CD4-positive, alpha-beta T cell (primary cell): ENCODE measurements at places on chromosomes 16 and 17. TPM values are rescaled to one million over a fixed set of nuclear protein-coding genes. Genes with fewer than 3 reads are reported as not detected.

- no peaks in the 10 kb centered on the region for H3K27me3 ChIP-seq
- no peak overlapping the region for H3K4me3 ChIP-seq
- DNase-seq, result no peak
- H3K27ac ChIP-seq, result no peak overlapping the region
- H3K36me3 ChIP-seq, result no peaks in the 10 kb centered on the region
Measured at GRCh38 chr16:80751167-80751566, 53.2 kb downstream of the CDYL2 start.

GRCh38 chr17:33267271-33267790, 25.8 kb downstream of the ASIC2 start:
- no peaks in the 10 kb centered on the region for H3K4me1 ChIP-seq
- peaks cover 5% of the 10 kb centered on the region for H3K27me3 ChIP-seq
- H3K27ac ChIP-seq, result no peak overlapping the region
- DNase-seq, result no peak
- H3K36me3 ChIP-seq, result no peaks in the 10 kb centered on the region

CA4 gene
- not detected for total RNA-seq

GRCh38 chr17:76027159-76027839, at the start of gene EVPL:
TSS of gene EVPL (minus strand) at chr17:76027306. CDS start at chr17:76027198, 108 bp downstream.
- no peaks in the 10 kb centered on the region for H3K36me3 ChIP-seq
- H3K4me1 ChIP-seq, result peaks cover 25% of the 10 kb centered on the region
- DNase-seq, result no peak
- H3K27me3 ChIP-seq, result no peaks in the 10 kb centered on the region
- H3K4me3 ChIP-seq, result no peak within 1 kb of the TSS
- H3K27ac ChIP-seq, result no peak within 1 kb of the TSS

DNA sequence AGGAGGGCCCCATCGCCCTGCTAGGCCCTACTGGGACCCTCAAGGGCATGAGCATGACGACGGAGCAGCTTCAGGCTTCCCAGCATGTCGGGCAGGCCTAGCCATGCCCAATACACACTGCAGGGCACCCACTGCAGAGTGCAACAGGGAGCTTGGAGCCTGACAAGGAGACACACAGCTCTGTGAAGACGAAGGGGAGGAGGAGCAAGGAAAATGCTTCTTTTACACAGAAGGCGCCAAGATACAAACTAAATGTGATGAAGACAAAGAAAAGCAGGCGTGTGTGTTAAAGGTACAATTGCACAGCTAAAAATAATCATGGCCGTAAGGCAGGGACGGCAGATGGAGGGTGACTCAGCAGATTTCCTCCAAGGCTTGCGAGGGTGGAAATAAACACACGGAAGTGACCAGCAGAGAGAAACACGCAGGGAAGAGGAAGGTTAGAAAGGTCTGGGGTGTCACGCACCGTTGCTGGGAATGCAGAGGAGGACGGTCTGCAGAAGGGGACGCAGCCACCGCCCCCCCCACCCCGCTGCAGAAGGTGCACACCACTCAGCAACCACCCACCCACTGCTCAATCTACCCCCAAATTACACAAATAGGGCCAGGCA, 108.5 kb downstream of the ZNF778 start:
- H3K4me3 ChIP-seq, result no peak overlapping the region
- DNase-seq, result no peak
- H3K27ac ChIP-seq, result no peak overlapping the region
- peaks cover 83% of the 10 kb centered on the region for H3K4me1 ChIP-seq
- no peaks in the 10 kb centered on the region for H3K27me3 ChIP-seq
- peaks cover 14% of the 10 kb centered on the region for H3K36me3 ChIP-seq

G6PC1 gene
- total RNA-seq, result not detected

SGCA gene
- not detected for total RNA-seq

GRCh38 chr17:4235372-4236279, 28.2 kb downstream of the ANKFY1 start:
- peaks cover 51% of the 10 kb centered on the region for H3K36me3 ChIP-seq
- no peak for DNase-seq
- no peak overlapping the region for H3K27ac ChIP-seq
- no peak overlapping the region for H3K4me3 ChIP-seq

DNA sequence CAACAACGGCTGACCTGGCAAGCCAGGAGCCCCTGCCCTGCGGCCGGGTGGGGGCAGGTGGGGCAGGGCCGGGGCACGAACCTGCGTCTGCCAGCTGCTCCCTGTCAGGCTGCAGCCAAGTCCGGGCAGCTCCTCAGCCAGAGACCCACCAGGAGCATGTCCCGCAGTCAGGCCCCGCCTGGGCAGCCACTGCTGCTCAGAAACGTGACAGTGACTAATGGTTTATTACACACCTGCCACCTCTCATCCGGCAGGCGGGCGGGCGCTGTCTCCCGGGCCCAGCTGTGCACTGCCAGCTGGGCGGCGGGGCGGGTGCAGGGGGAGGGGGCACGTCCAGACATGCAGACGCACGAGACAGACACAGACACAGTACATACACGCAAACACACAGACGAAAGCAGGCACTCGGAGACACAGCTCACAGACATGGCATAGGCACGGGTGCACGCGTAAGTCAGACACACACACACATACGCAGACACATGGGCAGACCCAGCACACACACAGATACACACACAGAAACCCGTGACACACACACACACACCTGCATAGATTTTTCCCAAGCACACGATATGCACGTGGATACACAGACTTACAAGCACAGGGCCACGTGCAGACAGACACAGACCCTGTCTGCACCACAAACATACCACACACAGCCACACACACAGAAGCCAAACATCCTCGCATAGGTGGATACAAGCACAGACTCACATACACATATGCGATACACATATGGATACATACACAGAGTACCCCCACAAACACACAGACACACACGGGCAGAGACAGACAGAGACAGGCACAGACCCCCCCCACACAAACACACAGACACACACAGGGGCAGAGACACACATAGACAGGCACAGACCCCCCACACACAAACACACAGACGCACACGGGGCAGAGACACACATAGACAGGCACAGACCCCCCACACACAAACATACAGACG, 248.3 kb upstream of the CIBAR2 start:
- no peak overlapping the region for H3K4me3 ChIP-seq
- no peak for DNase-seq
- no peaks in the 10 kb centered on the region for H3K36me3 ChIP-seq
- H3K4me1 ChIP-seq, result no peaks in the 10 kb centered on the region
- no peak overlapping the region for H3K27ac ChIP-seq

DNA sequence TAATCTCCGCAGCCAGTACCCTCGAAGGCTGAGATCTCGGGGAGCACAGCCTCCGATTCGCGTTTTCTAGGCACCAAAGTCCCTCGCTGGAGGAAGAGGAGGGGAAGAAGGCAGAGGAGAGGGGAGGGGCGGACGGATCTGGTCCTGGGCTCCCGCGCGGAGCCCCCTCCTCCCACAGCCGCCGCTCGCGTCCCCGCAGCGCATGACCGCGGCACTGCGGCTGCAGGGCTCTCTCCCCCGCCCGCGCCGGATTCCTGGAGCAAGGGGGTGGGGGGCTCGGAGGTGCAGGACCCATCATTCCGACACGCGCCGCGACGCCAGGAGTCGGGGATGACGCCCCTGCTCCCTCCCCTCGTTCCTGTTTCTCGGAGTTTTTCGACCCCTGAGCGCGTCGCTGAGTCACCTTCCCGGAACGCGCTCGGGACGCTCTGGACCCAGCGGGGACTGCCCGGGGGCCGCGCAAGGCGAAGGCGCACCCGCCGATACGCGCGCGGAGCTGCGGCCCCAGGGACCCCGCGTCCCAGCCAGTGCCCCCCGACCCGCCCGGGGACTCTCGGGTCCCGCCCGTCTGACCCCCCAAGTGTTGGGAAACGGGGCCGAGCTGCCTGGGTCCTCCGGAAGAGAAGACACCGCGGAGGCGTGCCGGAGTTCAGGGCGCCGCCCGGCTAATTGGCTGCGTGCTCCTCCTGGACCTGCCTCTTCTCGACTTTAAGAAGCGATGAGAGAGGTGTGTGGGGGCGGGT, 1.4 kb upstream of the SPHK1 start:
- H3K27ac ChIP-seq, result no peak overlapping the region
- H3K4me1 ChIP-seq, result peaks cover 33% of the 10 kb centered on the region
- no peaks in the 10 kb centered on the region for H3K36me3 ChIP-seq
- DNase-seq, result peak; percentile 48
- H3K4me3 ChIP-seq, result peak overlapping the region; percentile 62

MPRIP gene
- 188 TPM for total RNA-seq

DNA sequence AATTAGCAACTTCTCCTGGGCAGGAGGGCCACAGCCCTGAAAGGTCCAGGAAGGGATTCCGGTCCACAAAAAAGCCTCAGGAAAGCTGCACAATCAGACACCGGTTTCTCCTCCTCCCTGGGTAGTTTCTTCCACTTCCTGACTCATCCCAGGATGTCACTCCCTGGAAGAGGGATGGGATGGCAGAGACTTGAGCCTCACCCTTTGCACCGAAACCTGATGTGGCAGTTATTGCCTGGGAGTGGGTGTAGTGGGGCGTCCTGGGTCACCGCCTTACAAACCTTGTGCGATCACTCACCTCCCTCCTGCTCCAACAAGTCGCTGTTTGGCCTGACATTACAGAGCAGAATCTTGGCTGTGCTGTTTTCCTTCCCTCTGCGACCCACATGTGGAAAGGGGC, 70.8 kb downstream of the LYRM1 start:
- H3K36me3 ChIP-seq, result no peaks in the 10 kb centered on the region
- no peak for DNase-seq
- no peak overlapping the region for H3K27ac ChIP-seq
- H3K27me3 ChIP-seq, result no peaks in the 10 kb centered on the region
- H3K4me1 ChIP-seq, result no peaks in the 10 kb centered on the region

- no peaks in the 10 kb centered on the region for H3K4me1 ChIP-seq
- no peaks in the 10 kb centered on the region for H3K27me3 ChIP-seq
- no peak for DNase-seq
- peaks cover 59% of the 10 kb centered on the region for H3K36me3 ChIP-seq
- H3K27ac ChIP-seq, result no peak overlapping the region
Measured at GRCh38 chr17:62573480-62574117, 53.9 kb upstream of the MRC2 start.

DNA sequence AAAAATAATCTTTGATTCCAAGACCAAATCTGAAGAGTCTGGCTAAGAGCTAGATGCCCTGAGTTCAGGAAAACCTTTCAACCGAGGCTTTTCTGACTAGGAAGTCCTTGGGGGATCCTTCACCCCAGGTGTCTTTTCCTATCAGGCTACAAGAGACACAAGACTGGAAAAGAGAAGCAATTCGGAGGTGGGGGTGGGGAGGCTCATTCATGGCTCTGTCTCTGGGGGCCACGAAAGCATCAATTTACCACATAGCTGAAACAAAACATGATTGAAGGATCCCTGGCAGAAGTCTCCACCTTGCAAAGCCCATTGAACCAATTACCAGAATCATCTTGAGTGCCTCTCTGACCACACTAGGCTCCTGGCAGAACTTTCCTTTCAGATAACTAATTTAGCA, 239.8 kb upstream of the SALL1 start:
- no peak overlapping the region for H3K27ac ChIP-seq
- no peak for DNase-seq
- no peaks in the 10 kb centered on the region for H3K36me3 ChIP-seq
- H3K4me1 ChIP-seq, result no peaks in the 10 kb centered on the region
- no peak overlapping the region for H3K4me3 ChIP-seq

RASL10B gene
- total RNA-seq, result 0.22 TPM

ZSCAN10 gene
- 0.36 TPM for total RNA-seq

CCL8 gene
- total RNA-seq, result not detected

DNA sequence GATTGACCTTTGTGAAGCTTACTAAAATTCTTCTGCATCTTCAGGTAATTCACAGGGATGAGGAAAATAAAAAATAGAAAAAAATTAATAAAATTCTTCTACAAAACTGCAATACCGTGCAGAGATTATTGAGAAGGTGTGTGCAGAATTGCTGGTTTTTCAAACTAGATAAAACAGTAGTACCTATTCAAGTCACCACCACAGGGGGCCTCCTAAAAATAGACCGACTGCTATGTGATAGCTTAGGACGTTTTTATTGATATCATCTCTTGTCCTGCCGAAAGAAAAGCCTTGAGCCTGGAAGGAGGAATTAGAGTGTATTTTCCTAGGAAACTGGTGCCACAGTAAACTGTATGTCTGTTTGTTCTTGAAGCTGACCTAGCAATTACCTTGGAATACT, 325.9 kb downstream of the ZFHX3 start:
- no peaks in the 10 kb centered on the region for H3K36me3 ChIP-seq
- no peaks in the 10 kb centered on the region for H3K4me1 ChIP-seq
- no peaks in the 10 kb centered on the region for H3K27me3 ChIP-seq
- no peak overlapping the region for H3K27ac ChIP-seq
- no peak for DNase-seq
- H3K4me3 ChIP-seq, result no peak overlapping the region

DNA sequence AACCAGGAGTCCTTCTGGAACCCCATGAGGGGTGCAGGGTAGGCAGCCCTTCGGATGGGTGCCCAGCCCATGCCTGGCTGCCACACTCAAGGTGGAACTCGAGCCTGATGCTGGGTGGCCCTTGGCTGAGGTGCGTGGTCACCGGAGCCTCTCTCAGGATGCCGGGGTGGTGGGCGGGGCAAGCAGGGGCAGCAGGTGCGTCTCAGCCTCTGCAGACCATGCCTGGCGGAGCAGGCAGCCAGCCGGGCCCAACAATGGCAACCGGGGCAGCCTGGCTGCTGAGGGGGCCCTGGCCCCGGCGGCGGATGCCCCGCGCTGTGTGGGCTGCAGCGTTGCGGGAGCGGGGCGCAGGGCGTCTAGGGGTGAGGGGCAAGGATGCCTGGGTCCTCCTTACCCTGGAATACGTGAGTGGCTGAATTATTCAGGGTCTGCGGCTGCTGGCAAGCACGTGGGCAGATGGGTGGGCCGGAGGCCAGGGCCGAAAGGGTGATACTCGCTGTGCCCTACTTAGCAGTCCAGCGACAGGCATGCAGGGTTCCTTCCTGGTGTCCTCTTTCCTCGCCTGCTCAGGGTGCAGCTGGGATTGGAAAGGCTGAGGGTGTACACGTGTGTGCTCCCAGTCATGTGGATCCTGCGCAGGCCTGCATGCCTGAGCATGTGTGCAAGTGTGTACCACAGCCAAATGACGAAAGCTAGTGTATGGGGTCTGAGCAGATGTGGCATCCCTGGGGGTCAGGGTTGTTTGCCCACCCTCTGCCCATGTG, 14.6 kb downstream of the MYO15A start:
- DNase-seq, result no peak
- H3K36me3 ChIP-seq, result no peaks in the 10 kb centered on the region
- no peaks in the 10 kb centered on the region for H3K4me1 ChIP-seq

DNA sequence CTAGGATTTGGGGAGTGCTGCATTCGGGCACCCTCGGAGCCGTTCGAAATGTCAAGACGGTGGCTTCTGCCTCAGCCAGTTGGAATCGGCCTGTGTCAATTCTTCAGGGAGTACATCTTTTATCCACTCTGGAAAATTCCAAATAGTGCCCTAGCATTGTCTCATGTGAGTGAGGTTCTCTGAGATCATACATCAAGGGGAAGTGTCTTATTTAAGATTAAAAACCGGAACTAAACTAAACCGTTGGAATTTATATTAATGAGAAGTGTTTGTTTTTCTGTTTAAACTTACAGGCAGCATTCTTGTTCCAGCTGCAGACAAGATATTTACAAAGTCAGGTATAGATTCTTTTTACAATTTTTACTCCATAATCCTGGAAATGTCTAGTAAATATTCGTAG, 56.8 kb downstream of the SLC47A1 start:
- no peaks in the 10 kb centered on the region for H3K36me3 ChIP-seq
- no peaks in the 10 kb centered on the region for H3K4me1 ChIP-seq
- no peak for DNase-seq
- H3K4me3 ChIP-seq, result no peak overlapping the region
- H3K27me3 ChIP-seq, result no peaks in the 10 kb centered on the region
